ENCODE measurements at places on chromosomes 2 and 18.

- DNase-seq = no peak
Observed at GRCh38 chr2:47525167-47525566, 122.2 kb downstream of the MSH2 start.

DNA sequence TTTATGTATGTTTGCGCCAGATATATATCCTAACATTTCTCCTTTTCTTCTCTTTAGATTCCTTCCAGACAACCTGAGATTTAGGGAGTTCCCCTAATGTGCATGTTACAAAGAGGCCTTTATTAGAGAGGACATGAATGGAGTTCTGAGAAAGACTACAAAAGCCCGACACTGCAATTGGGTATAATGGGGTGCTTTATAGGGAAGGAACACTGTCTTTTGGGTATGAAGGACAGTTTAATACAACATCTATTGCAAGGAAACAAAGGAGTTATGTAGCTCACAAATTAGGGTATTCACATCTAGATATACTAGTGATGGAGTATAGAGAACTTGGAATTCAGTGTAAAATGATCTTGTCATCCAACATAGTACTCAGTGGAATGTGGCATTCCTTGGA is 383.8 kb downstream of the FIGN start:
- no peak for DNase-seq

DNA sequence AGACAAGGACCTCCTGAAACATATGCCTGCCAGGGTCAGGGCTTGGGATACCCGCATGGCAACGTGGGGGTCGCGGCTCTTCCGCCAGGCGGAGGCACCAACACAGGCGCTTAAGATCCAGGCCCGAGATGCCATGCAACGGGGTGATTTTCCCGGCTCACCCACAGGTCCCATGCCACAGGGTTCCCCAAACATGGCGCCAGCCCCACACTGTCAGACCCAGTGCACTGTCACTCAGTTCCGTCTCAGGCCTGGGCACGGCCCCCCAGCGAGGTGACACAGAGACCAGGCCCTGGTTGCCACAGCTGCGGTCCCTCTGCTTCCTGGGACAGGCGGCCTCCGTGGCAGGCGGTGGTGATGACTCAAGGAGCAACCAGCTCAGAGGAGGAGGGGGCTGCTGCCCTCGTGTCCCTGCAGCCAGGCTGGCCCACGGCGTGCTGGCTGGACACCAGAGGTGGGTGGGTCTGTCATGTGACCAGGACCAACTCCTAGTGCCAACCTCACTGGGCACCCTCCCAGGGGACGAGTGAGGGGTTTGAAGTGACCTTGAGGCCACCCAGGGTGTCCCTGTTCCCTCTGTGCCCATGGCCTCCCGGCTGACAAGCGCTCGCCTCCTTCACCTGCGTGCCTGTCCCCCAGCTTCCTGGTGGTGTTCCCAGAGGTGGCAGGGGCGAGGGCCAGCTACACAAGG is 4.9 kb downstream of the PDCD1 start:
- DNase-seq = no peak

DNA sequence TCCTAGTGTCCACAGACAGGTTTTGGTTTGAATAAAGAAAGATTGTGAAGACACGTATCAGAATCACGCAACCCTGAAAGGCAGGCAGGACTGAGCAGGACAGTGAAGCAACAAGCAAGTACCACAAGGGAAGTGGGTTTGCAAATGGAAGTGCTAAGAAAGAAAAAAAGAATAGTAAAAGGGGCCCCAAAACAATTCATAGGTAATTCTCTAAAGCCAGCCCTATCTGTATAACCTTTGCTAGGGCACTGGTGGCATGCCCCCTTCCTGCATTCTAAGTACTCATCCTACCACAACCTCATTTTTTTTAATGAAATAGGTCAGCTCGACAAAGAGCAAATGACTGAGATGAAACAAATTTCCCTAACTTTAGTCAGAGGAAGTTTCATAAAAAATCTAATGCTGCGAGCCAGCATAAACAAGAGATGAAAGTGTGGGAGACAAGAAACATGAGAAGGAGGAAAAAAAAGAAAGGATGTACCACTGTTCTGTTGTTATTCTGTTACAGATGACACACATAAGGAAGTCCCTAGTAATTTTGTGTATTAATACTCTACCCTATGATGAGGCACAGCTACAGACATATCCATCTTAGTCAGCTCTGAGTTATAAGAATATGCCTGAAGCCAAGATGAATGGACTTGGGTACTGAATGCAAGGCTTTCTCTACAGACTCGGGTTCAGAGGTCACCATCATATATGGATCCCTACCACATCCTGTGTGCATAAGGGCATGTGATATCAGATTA is 32.2 kb downstream of the IKZF2 start:
- no peak for DNase-seq

- no peak for DNase-seq
Observed at GRCh38 chr2:73503992-73504570, 118.4 kb downstream of the ALMS1 start.

DNA sequence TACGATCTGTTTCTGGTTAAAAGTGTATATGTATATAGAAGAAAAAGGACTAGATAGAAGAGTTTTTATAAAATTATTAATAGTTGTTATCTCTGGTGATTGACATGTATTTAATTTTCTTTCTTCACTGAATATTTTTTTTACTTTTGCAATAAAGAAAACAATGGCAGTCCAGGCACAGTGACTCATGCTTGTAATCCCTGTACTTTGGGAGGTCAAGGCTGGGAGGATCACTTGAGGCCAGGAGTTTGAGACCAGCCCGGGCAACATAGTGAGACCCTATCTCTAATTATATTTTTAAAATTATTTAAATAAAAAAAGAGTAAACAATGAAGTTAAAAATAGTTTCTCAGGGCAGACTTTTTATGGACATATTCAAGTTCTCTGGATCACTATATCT is 114.7 kb downstream of the FAM117B start:
- DNase-seq = no peak

DNA sequence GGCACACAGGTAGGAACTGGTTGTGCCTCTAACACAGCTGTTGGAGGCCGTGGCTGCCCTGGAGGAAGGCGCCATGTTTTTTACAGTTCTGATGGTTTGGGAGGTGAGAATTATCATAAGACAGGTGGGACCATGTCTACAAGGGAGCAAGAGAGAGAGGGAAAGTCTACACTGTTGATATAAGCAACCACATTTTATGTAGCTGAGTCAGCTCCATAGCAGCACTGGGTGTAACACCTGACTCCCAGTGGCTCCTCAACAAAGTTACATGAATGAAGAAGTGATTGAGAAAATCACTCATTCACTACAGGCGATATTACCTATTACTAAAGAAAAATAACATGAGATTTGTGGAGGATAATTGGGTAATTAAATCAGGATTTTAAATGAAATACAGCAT is 41.3 kb upstream of the ACAA2 start:
- no peak for DNase-seq

- DNase-seq = no peak
Observed at GRCh38 chr2:80311304-80311703, 6.8 kb upstream of the LRRTM1 start.

DNA sequence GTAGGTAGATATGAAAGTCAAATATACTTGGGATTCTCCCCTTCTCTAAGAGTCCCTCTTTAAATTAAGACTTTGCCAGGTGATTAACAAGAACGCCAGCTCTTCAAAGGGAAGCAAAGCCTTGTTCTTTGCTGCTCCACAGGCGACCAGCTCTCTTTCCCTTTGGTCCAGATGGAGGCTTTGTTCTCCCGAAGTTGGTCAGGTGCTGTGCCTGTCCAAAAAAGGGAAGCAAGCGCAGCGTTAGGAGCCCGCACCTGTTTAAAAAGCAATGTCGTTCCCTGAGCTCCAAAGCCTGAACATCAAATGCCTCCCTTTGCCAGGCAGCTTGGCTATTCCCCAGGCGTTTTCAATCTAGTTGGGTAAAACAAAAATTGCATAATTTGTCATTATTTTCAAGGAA is 1913.1 kb upstream of the PIK3C3 start:
- no peak for DNase-seq

- DNase-seq = no peak
Observed at GRCh38 chr18:66005831-66006588, 255.2 kb downstream of the CDH7 start.

GRCh38 chr2:109563288-109563687 is 50.5 kb downstream of the SEPTIN10 start:
- DNase-seq = no peak

DNA sequence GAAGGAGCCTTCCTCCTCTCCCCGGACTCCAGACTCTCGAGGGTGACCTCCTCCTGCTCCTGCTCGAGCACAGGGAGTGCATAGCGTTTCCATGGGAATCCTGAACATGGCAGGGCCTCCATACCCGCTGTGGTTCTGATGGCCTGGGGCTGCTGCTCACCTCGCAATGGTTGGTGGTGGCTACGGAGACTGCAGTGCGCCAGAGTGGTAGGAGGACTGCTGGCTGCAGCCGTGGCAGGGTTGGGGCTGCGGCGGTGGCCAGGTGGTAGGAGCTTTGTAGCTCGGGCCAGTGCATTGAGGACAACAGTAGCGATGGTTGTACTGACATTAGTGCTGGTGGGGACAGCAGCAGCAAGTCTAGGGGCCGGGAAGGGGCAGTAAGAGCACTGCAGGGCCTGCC is 32.0 kb upstream of the ANKRD62 start:
- DNase-seq = no peak

GRCh38 chr2:45380131-45380836 is 230.8 kb downstream of the SRBD1 start:
- DNase-seq = peak; percentile 20

DNA sequence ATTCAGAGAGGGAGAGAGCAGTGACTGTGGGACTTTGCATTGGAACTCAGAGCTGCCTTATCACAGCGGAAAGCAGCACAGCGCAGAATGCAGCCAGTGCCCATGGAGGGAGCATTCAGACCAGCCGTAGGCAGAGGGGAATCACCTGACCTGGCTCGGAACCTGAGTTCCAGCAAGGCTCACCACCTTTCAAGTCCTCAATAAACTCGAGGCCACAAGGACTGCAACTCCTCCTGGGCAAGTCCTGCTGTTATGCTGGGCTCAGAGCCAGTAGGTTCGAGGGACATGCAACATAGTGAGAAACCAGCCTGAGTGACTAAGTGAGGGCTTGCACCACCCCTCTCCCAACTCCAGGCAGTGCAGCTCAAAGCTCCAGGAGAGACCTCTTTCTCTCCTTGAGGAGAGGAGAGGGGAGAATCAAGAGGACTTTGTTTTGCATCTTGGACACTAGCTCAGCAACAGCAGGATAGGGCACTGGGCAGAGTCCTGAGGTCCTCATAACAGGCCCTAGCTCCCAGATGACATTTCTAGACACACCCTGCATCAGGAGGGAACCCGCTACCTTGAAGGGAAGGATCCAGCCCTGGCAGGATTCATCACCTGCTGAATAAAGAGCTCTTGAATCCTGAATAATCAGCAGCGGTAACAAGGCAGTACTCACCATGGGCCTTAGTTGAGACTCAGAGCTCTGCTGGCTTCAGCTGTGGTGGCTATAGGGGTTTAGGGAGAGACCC is 136.8 kb upstream of the OTOS start:
- no peak for DNase-seq

GRCh38 chr2:134408386-134408785 is 154.5 kb downstream of the MGAT5 start:
- DNase-seq = no peak

- no peak for DNase-seq
Observed at GRCh38 chr2:215366440-215367032, 54.7 kb downstream of the ATIC start.

DNA sequence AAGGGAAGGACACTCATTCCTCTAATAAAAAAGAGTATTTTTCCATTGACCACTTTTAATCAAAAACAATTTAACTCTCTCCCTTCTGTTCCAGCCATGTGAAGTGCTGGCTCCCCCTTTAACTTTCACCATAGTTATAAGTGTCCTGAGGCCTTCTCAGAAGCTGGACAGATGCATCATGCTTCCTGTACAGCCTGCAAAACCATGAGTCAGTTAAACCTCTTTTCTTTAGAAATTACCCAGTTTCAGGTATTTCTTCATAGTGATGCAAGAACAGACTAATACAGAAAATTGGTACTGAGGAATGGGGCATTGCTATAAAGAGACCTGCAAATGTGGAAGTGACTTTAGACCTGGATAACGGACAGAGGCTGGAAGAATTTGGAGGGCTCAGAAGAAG is 643.6 kb upstream of the DDX18 start:
- DNase-seq = no peak

DNA sequence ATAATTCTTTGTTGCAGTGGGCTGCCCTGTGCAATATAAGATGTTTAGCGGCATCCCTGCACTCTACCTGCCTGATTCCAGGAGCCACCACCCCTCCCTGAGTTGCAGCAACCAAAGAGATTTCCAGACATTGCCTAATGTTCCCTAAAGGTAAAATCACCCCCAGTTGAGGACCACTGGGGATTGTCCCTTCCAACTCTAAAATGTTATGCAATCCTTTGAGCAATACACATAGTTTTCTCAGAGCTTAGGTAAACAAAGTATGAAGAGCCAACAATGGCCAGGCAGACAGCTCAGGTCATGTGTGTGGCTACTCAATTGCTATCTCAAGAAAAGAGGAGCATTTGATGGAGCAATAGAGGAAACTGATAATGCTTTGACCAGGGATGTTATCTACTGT is 87.0 kb downstream of the XDH start:
- DNase-seq = no peak

- no peak for DNase-seq
Observed at GRCh38 chr18:21129566-21130216, 18.1 kb upstream of the ROCK1 start.

DNA sequence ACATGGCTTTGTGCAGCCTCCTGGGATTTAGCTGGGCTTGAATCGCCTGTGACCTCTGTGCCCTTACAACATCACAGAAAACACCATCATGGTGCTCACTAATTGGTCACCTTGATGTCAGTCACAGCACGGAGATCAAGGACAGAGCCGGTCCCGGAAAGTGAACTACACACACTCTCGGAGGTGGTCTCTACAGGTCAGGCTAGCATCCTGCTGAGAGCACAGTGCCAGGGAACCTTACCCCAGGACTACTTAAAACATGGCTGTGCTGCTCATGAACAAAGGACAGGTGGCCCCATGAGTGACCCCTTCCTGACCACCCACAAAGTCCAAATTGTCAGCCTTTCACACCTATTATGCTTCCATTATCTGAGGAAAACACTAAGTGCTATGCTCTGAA is 1782.1 kb upstream of the CELF4 start:
- no peak for DNase-seq
